ENCODE measurements at places on chromosomes 6 and 20.

- DNase-seq: peak; percentile 96
Measured at GRCh38 chr6:125944434-125944816, 12.1 kb upstream of the HINT3 start.

DNA sequence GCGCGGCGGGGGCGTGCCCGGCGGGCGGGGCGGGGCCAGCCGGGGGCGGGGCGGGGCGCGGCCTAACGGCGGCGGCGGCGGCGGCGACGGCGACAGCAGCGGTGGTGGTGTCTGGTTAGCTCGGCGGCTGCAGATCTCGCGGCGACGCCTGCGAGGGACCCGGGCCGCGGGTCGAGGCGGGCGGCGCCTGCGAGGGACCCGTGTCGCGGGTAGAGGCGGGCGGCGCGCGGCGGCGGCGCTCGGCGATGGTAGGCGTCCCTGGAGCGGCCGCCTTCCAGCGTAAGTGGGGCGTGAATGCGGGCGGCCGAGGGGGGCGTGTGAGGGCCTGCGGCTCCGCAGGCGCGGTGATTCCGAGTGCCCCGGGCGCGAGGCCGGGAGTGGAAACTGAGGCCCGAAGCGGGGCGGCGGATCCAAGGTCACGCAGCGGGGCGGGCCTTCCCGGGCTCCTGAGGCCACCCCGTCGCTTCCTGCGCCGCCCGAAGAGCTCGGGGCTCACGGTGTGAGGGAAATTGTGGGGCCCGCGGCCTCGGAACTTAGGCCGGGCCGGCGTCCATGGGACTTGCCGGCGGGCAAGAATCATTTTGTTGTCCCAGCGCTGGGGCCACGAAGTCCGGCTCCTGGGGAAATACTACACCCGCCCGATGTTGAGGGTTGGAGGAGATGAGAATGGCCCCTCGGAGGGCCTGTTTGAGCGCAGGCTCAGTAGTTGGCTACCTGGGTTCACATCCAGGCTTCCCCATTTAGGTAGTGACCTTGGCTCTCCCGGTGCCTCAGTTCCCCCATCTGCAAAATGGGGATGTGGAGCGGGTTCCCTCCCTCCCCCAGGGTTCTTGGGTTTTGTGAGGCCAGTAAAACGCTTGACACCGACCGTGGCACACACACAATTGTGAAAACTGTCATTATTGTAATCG is at the start of gene CBFA2T2:
Gene CBFA2T2, plus strand, starts transcription at position 74 of the 911 bp plus-strand sequence. Its CDS starts 172 bp downstream, at position 246.
- DNase-seq: peak; percentile 61

DNA sequence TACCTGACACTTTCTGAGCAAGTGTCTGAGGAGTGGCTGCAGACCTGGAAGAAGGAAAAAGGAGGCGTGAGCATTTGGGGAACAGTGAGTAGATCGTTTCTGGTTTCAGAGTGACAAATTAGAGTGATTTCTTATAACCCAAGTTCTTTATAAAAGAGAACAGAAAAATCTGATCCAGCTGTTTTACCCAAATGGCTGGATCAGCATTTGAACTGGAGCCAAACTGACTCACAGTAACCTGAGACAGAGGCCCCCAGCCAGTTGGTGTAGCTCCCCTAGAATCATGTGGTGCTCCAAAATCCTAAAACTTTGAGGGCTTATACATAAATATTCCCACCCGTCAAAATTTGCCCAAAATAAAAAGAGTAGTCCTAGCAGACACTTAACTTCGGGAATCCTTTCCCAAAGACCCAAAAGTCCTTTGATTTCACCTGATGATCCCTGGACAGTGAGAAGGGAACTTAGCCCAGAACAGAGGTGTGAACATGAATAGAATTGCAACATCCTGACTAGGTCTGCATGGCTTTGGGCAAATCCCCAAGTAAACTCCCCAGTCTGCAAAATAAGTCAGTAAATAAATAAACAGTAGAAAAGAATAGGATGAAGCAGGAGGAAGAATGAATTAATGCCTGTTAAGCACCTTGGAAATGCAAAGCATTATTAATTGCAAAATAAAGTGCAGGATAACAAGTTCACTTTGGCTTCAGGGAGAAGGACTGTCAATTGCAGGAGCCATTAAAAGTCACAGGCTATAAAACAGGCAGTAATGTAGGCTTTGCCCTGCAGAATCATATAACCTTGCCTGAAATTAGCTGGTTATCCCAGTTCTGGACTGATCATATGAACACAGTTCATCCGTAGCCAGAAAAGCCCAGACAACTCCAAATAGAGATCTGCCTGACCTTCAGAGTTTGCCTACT is 262.0 kb upstream of the JARID2 start:
- DNase-seq: no peak

DNA sequence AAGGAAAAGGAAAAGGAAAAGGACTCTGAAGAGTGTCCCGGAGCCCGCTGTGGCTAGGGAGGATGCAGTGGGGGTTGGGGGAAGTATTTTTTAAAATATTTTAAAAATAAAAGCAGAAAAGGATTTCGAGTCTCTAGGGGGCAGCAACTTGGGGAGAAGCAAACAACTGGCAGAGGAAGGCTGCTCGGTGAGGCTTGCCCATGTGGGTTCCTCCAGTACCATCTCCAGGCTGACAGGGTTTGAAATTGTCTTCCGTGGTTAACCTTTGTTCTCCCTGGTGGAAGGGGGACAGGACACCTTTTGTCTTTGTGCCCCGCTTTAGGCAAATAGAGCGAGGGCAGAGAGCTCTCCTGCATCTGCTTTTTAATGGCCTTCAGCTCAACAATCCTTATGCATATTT is 60.4 kb upstream of the SNX9 start:
- DNase-seq: peak; percentile 21

DNA sequence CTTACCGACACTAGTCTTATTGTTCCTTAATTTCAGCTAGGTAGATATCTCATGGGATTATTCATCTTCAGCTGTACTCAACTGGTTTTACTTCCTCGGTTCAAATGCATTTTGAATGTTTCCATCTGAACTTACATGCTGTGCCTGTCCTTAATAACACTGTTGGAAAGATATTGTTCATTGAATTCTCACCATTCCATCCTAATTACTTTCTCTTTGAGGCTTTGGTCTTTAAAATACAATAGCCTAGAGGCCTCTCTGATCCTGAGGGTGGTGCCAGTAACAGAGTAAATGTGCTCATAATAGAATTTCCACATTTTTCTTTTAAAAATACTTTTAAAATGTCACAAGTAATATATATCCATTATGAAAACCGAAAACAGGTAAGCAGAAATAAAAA is 54.0 kb downstream of the IL20RA start:
- DNase-seq: no peak

GRCh38 chr6:136036071-136036380 is 184.5 kb downstream of the PDE7B start:
- no peak for DNase-seq

GRCh38 chr6:119444642-119445557 is 95.3 kb upstream of the MAN1A1 start:
- no peak for DNase-seq

DNA sequence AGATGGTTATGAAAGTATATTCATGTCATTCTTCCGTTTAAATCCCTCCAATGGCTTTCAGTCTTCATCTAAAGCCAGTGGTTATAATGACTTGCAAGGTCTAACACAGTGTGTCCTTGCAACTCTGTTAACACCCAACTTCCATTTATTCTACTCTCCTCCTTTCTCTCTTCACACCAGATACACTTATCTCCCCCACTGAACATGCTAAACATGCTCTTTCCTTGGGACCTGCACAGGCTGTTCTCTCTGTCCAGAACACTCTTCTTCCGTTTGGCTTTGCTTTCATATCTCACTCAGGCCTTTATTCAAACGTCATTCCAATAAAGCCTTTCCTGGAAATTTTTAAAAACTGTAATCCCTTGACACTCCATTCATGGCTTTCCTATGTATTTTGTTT is 91.5 kb downstream of the EPHA7 start:
- no peak for DNase-seq

DNA sequence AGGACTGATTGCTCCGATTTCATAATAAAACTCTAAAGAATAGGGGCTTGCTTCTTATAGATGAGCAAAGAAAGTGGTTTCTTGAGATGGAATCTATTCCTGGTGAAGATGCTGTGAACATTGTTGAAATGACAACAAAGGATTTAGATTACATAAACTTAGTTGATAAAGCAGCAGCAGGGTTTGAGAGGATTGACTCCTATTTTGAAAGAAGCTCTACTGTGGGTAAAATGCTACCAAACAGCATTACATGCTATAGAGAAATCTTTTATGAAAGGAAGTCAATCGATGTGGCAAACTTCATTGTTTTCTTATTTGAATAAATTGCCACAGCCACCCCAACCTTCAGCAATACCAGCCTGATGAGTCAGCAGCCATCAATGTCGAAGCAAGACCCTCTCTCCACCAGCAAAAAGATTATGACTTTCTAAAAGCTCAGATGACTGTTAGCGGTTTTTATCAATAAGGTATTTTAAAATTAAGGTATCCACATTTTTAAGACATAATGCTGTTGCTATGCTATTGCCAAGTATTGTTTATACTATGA is 12.7 kb upstream of the MTRF1L start:
- peak; percentile 42 for DNase-seq

DNA sequence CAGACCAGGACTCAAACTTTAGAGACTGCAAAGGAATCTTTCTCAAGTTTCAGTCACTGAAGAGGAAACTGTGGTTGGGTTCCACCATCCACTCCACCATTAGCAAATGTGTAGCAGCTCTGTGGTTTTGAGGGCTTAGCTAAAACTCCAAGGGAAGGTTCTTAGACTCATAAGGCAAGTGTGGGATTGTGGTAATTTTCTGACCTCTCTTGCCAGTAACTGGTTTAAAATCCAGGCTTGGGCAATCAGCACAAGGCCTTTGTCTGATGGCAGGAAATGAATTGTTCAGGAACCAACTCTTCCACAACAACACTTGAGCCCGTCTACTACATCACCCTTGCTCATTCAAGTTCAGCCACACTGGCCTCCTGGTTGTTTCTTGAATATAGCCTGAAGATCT is 68.6 kb upstream of the FBXL4 start:
- peak; percentile 5 for DNase-seq

DNA sequence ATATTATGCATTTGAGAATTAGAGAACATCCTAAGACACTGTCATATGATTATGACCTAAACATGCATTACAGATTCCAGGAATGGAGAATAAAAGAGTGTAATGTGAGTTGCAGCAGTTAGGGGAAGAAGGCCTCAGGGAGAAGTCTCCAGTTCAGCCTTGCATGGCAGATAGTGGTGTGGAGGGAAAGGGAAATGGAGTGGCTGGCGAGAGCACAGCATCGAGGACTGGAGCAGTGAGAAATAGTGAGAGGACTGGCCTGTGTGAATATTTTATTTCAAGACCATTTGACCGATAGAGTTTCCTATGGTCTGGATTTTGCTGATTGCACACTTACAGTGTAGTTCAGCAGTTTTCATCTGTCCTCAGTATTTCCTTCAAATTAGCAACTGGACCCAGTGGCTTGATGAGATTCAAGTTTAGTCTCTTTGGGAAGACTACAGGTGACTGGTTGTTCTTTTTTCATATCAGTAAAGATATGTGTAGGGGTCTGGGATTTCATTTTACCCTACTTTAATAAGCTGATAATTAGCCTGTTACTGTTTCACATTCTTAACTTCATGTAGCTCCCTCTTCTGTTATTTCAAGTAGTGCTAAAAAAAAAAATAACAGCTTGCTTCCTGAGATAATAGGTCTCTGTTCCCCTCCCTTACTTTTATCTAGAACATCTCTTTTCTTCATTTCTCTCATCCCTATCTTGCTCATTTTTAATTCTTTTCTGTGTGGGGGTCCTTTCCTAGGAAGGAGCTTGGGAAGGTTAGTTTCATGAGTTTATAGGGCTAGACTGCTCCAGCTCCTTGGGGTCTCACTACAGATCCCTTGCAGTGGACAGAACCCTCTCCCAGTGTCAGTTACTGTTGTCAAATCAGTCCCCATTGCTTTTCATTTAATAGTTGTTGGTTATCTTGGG is 27.9 kb downstream of the BLTP3A start:
- DNase-seq: no peak

- no peak for DNase-seq
Measured at GRCh38 chr6:143679041-143679440, 1.3 kb downstream of the PHACTR2 start.

- no peak for DNase-seq
Measured at GRCh38 chr20:24754691-24755090, 194.4 kb upstream of the CST7 start.

GRCh38 chr6:5266423-5266822 is 5.1 kb downstream of the FARS2 start:
- DNase-seq: no peak

DNA sequence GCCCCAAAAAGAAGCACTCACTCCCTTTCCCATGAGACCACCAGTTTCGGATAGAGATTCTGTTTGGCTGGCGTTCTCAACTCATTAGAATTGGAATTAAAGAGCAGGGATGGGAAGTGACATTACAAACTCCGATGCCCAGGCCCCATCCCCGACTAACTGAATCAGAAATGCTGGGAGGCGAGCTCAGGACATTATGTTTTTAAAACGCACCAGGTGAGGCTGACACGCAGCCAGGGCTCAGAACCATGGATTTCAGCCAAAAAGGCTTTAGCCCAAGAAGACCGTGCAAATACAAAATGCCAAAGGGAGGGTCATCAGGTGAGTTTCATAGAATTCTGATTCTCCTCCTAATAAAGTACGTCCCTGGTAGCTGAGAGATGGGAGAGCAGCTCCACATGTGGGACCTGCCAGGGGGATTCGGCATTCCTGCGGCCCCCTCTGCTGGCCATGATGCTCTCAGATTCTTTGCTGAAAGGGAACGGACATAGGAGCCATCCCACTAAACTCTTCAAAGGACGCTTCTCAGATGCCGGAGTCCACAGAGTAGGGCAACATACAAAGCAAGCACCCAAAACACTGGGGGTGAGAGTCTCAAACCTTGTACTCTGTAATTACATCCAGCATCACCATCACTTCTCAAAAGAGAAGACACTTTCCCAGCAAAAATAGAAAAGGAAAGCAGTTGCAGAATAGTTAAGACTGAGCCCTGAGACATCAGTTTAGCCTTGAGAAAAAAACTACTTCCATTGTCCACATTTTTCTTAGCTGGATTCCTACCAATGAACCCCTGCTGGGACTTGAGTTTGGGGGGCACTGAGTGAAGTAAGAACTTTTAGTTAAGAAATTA is 205.2 kb downstream of the BMP7 start:
- DNase-seq: peak; percentile 3

GRCh38 chr20:53316206-53316937 is 277.3 kb downstream of the ZNF217 start:
- DNase-seq: no peak

DNA sequence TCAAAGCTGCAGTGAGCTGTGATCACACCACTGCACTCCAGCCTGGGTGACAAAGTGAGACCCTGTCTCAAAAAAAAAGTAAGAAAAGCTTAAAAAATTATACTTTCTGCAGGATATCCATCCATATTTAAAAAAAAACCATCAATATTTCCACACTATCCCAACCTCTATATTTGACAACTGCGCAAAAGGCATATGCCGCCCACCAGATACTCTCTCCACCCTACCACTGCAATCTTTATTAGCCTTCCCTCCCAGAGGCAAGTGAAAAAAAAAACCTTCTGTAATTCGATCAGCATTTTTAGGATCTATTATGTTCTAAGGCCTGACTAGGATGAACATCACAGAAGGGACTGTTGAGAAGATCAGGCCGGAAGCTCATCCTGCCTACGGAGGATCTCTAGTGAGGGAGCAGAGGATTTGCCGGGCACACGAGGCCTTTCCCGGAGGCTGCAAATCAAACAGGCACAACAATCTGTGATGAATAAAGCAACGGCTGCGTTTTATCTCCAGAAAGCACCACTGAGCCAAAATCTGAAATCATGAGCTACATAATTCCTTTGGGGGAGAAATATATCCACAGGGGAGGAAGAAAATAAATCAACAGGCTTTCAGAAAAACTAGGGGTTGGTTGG is 65.9 kb downstream of the GFOD1 start:
- no peak for DNase-seq
